SIG-M5 (cell line): ENCODE measurements at places on chromosomes 7 and 10.

- DNase-seq: no peak
Measured at GRCh38 chr10:30062582-30062981, 3.2 kb upstream of the JCAD start.

DNA sequence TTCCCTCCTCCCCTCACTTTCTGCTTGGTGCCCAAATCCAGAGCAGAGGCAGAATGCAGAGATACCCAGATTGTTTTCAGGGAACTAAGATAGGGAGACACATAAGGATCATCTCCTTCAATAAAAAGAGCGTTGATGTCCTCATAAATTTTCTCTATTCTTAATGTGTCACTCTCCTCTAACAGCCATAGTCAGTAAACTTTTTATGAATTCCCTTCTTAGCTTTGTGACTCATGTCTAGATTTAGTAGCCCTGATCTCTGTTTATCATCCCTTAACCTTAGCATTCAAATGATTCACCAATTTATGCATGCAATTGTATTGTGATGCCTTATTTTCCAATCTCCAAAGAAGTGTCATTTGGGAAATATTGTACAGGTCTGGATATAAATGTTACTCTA, 995.5 kb upstream of the C7orf33 start:
- no peak for DNase-seq

GRCh38 chr10:49275896-49276295, 23.1 kb upstream of the C10orf71 start:
- no peak for DNase-seq

GRCh38 chr10:100479037-100479436, 16.2 kb downstream of the WNT8B start:
- DNase-seq: no peak

GRCh38 chr7:73606801-73607691, 17.3 kb downstream of the MLXIPL start:
- no peak for DNase-seq

DNA sequence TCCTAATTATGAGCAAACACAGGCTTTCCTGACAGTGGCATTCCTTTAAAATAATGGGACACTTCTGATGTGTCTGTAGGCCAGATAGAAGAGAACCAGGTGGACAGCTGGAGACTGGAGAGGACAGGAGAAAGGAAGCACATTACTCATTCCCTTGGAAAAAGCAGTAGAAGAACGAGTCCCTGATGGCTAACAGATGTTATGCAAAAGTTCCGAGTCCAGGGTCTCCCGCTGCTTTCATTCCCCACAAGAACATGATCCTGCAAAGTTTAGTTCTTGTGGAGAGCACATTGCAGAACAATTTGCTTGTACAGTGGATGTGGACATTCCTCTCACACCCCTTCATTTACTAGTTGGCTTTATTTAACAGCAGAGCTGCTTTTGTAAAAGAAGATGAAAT, 137.6 kb downstream of the GPAM start:
- no peak for DNase-seq

DNA sequence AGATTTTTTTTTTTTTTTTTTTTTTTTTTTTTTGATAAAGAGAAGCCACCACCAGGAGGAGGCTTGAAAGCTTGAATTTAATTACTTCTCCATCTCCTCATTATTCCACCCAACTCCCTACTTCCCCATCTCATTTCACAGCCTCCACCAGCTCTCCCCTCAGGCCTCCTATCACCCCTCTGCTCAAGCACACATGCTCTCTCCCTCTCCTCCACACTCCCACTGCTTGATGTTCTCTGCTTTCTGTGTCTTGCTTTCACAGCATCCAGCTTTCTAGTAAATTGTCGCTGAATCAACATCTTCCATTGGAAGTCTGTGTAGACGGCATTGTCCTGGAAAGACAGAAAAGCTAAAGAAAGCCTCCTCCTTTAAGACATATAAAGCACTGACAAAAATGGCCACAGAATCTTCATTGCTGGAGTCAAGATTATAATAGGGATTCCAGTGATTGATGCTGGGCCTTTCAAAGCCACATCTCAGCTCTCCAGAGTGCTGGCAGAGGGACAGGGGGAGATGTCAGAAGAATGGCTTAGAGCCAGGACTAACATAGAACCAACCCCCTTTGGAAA, 58.3 kb downstream of the DOCK4 start:
- DNase-seq: no peak

DNA sequence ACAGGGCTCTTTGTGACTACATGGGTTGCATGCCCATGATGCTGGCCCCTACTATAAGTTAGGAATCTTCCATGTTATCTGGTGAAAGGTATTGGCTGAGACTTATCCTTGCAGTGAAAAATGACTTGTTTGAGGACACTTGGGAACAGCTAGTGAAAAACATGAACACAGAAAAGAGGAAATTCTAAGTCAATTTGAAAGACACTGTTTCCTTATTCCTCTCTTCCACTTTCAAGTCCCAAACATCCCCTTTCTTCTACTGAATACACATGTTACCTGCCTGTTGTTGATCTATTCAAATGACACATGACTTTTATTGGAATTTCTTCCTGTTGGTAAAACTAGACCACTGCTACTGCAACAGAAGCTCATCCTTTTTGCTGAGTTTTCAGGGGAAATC, 29.5 kb upstream of the PRKCQ start:
- DNase-seq: no peak

DNA sequence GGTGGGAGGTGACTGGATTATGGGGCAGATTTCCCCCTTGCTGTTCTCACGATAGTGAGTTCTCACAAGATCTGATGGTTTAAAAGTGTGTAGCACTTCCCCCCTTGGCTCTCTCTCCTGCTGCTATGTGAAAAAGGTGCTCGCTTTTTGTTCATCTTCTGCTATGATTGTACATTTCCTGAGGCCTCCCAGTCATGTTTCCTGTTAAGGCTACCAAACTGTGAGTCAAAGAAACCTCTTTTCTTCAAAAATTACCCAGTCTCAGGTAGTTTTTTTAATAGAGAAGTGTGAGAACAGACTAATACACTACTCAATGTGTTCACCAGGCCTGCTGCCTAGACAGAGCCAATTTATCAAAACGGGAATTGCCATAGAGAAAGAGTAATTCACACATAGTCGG, 49.7 kb downstream of the SDHAF3 start:
- DNase-seq: no peak

DNA sequence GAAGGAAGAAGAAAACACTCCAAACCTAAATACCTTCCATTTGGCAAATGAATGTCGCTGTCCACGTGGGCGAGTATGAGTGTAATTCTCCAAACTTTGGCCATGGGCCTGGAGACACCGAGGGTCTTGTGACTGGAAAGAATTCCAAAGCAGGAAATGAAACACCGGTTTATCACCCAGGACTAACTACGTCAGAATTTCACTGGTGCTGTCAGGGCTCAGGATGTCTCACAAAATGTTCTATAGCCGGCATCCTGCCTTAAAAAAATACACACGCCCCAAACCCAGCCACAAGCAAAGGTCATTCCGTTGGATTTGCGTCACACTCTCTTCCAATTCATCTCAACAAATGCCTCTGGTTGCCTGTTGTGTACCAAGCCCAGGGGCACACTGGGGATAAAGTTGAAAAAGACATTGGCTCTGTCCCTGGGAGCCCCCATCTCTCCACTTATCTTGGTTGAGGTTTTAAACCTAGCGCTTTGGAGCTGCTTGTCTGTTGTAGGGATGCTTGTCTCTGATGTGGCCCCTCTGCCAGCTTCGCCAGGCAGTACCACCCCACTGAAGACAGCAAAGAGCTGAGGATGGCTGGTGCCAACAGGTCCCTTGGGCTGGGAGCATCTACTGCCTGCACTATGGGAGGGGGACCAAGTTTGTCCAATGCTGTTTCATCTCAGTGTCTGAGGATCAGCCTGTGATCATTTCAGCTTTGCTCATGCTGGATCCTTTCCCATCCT, 31.2 kb downstream of the GSTO2 start:
- no peak for DNase-seq
